ENCODE measurements at places on chromosomes 5 and 9.

DNA sequence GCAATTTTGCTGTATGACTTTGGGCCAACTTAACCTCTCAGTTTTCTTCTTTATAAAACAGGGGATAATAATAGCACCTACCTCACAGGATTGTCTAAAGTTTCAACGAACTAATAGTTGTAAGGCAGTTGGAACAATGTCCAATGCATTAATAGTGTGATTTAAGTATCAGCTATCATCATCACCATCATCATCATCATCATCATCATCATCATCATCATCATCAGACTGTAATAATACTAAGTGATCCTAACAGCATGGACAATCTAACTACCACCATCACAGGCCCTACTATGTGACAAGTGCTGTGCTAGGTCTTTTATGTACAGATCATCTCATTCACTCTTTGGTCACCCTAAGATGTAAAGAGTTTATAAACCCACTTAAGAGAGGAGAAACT, 196.0 kb downstream of the MAPKAP1 start:
- DNase-seq: no peak

GRCh38 chr5:54195701-54196100, 114.7 kb downstream of the ARL15 start:
- no peak for DNase-seq

DNA sequence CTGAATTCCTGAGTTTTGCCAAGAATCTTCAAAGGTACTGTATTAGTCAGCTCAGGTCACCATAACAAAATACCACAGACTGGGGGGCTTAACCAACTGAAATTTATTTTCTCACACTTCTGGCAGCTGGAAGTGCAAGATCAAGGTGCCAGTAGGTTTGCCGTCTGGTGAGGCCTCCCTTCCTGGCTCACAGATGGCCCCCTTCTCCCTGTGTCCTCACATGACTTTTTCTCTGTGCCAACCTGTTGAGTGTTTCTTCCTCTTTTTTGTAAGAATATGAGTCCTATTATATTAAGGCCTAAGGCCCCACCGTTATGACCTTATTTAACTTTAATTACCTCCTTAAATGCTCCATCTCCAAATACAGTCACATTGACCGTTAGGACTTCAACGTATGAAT, 156.1 kb upstream of the KIF2A start:
- no peak for DNase-seq

- DNase-seq: no peak
Observed at GRCh38 chr5:132666310-132667123, 7.3 kb upstream of the IL4 start.

- no peak for DNase-seq
Observed at GRCh38 chr5:171474230-171474813, 54.9 kb downstream of the FGF18 start.

DNA sequence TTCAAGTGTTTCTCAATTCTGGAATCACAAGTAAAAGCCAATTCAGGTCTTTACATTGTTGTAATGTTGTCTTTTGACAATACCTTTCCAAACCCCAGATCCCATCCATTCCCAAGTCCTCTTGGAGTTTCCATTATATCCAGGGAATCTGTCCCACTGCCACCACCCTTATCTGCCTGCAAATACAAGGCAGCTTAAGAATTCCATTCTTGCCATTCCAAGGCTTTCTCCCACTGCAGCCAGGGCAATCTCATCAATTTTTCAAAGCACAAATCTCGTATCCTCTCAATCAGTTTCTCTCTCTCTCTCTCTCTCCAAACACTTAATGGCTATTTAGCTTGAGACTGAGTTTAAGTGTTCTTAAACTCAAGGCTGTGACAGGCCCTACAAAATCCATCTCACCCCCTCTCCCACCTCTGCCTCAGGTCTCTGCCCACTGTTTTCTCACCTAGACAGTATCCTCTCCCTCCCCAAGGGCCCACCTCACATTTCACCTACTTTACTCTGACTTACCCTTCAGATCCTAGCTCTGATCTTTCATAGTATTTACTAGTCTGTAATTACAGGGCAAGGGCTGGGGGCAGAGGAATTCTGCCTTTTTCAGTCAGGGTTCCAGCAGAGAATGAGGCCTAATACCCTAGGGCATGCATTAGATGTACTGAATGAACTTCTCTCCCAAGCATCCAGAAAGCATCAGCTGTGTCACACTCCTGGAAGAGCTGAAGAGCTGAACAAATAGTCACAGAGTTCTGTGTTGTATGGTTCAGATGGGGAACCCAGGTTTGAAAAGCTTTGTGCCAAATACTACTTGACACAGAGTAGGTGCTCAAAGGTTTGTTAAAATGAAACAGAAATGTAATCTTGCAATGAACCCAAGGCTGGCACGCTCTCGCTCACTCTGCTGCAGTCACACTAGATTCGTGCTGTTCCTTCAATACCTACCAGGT, 46.0 kb downstream of the RAPGEF1 start:
- no peak for DNase-seq

- DNase-seq: no peak
Observed at GRCh38 chr5:172303572-172304335, 20.2 kb upstream of the UBTD2 start.

DNA sequence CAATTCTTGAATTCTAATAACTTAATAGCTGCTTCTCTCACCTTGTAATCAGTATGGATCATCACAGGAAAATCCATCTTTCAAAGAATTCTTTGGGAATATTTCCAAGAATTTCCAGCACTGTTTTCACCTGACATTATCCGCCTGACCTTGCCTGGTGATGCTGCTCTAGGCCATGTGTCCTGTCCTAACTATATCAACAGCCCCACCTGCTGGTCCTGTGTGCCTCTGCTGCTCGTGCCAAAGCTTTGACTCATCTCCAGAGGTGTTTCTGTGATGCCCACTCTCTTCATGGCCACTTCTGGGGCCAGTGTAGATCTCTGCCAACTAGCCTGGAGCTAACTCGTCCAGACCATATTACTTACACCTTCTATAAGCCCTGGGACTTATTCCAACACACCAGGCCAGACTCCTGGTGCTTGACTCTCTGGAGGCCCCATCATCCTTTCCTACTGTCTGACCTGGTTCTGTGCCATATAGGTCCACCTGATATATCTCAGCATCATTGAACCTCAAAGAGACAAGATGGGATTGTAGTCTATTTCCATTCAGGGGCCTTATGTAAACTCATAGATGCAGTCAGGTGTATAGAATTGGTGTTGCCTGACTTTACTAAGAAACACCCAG, 67.5 kb upstream of the CKMT2 start:
- DNase-seq: peak; percentile 32

GRCh38 chr9:92483627-92484545, 1.6 kb upstream of the ASPN start:
- no peak for DNase-seq

- no peak for DNase-seq
Observed at GRCh38 chr9:121373011-121373729, 3.1 kb upstream of the STOM start.

- DNase-seq: no peak
Observed at GRCh38 chr5:89777758-89778157, 631.8 kb downstream of the CETN3 start.

DNA sequence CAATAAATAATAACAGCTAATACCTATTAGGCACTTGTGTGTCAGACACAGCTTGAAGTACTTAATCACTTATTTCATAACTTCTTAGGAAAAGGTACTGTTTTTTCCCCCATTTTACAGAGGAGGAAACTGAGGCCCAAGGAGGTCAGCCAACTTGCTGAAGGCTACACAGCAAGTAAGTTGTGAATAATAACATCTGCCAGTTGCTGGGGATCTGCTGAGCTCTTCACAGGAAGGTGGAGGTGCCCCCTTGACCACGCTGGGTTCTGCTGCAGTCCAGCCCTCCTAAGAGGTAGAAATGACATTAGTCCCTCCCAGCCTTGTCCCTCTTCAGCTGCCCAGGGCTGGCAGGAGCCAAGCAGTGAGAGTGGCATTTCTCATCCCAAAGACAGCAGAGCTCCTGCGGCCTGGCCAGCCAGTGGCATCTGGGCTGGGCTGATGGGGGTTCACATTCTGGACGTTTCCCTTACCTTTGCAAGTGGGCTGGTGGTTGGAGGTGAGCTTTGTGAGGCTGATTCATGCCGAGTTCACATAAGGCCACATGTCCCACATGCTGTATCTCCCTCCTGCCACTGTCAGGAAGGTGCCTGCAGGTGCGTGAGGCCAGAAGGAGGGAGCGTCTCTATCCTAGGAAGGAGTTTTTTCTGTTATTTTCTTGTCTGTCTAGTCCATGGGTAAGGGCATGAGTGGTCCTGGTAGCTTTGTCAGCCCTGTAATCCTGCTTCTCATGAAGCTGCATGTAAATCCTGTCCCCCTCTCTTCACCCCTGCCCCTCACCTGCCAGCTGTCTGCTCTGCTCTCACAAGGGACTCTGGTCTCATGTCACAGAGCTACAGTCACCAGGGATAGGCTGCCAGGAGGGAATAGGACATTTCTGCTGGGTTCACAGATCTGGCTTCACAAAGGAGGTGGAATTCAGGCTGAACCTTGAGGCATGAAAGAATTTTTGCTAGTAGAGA, 171.7 kb downstream of the MACROH2A1 start:
- DNase-seq: no peak

- DNase-seq: no peak
Observed at GRCh38 chr5:51960617-51961121, 577.4 kb downstream of the ISL1 start.

DNA sequence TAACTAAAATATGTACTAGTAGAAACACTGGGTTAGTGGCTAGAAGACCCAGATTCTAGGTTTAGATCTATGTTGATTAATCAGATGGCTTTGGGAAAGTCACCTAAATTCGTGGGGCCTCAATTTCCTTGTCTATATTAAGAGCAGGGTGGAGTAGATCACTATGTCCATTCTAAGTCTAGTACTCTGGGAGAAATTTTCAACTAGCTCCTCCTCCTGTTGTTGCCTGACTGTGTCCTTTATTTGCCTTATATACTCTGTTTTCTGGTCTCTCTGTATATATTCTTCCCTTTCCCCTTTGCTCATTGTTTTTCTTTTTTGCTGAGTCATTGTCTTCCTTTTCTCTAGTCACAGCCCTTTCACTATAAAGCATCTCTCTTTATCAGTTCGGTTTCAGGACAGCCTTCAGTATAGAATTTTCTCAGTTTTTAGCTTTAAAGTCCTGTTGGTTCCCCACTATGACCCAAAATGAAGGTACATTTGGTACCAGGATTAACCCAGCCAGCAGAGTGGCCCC, 44.5 kb upstream of the CDH6 start:
- no peak for DNase-seq

- no peak for DNase-seq
Observed at GRCh38 chr5:75057561-75057960, 5.2 kb upstream of the GCNT4 start.

- no peak for DNase-seq
Observed at GRCh38 chr9:119334745-119335144, 34.5 kb downstream of the BRINP1 start.

DNA sequence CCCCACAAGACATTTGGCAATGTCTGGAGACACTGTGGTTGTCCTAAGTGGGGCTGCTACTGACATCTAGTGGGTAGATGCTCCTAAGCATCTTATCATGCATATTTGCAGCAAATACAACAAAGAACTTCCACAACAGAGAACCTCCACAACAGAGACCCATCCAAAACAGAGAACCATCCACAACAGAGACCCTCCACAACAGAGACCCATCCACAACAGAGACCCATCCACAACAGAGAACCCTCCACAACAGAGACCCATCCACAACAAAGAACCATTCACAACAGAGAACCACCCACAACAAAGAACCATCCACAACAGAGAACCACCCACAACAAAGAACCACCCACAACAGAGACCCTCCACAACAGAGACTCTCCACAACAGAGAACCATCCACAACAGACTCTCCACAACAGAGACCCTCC, 32.8 kb downstream of the ARPC5L start:
- no peak for DNase-seq

DNA sequence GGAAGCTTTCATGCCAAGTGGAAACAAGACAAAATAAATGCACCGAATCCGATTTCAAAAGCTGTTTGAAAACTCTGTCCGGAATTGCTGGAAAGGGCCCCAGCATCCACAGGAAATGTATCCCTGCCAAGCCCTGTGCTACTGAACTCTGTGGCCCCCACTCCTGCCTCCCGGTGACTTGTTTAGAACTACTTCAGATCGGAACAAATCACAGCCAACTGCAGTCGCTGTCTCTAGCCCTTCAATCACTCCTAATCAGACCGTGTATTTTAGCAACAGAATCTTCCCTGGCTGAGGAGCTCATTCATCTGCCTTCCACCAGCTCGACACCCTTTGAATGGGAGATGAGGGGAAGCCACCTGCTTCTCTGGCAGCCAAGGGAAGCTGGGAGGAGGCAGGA, 94.1 kb downstream of the KCNIP1 start:
- no peak for DNase-seq

DNA sequence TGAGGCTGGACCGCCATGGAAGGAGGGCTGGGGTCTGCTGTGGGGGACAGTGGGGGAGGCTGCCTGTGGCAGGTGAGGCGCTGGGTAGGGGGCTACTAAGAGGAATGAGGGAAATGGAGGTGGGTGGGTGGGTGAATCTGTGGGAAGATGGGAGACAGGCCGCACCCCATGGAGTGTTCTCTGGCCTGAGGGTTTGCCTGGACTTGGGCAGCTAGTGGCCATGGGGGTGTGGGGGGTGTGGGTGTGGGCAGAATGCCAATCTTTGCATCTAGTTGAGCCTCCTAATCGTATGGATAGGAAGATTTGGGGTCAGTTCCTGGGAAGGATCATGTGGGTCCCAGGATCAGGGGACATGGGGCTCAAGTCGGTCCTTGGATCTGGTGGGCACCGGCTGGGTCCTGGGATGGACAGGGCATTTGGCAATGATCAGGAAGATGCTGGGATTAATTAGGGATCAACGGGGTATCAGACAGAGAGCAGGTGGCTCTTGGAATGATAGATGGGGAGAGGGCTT, 518 bp downstream of the ZDHHC12 start:
- DNase-seq: no peak

GRCh38 chr5:1644810-1645571, 121.2 kb upstream of the LPCAT1 start:
- peak; percentile 55 for DNase-seq

- DNase-seq: no peak
Observed at GRCh38 chr5:58016358-58016757, 443.5 kb downstream of the PLK2 start.

- DNase-seq: no peak
Observed at GRCh38 chr9:70034271-70034711, 9.4 kb upstream of the MAMDC2 start.

All from stimulated activated CD4-positive, alpha-beta T cell treated with anti-CD3 and anti-CD28 coated beads, Interleukin-1b, Interleukin-23, amount 100 ng/mL, for 1 hour (primary cell).